ENCODE measurements at places on chromosomes 13 and 19. TPM values are rescaled to one million over a fixed set of nuclear protein-coding genes. Genes with fewer than 3 reads are reported as not detected.

The KLF1 gene
- total RNA-seq: not detected

The SULT2A1 gene
- not detected for total RNA-seq

The ADGRE3 gene
- not detected for total RNA-seq

The ZNF536 gene
- total RNA-seq: not detected

The SIGLEC5 gene
- not detected for total RNA-seq

The SOX1 gene
- total RNA-seq: not detected

The ZFP30 gene
- 8.5 TPM for total RNA-seq

The NKPD1 gene
- total RNA-seq: 0.26 TPM

The PSG6 gene
- total RNA-seq: not detected

The FXYD7 gene
- total RNA-seq: 0.40 TPM

The GJB6 gene
- total RNA-seq: not detected

The ARL11 gene
- not detected for total RNA-seq

The TSSK6 gene
- 0.86 TPM for total RNA-seq

The SRRM5 gene
- total RNA-seq: 0.80 TPM

The APOE gene
- 13.6 TPM for total RNA-seq

The TMEM255B gene
- 0.81 TPM for total RNA-seq

The ONECUT3 gene
- not detected for total RNA-seq

The LRP3 gene
- 57.4 TPM for total RNA-seq

The MEDAG gene
- not detected for total RNA-seq

The ZNF222 gene
- 3.3 TPM for total RNA-seq

The CEACAM7 gene
- 0.17 TPM for total RNA-seq

The PRODH2 gene
- total RNA-seq: 0.57 TPM

The HIPK4 gene
- total RNA-seq: 0.18 TPM

The COL4A2 gene
- total RNA-seq: 149 TPM

The ADM5 gene
- total RNA-seq: 6.0 TPM

The EEF1AKMT1 gene
- 4.8 TPM for total RNA-seq

The TJP3 gene
- 0.49 TPM for total RNA-seq

The ATP4B gene
- not detected for total RNA-seq

The REX1BD gene
- 56.4 TPM for total RNA-seq

The HSD17B14 gene
- 13.0 TPM for total RNA-seq
